Progenitor cell of endocrine pancreas (in vitro differentiated cells): ENCODE measurements at places on chromosomes 3 and 15.

DNA sequence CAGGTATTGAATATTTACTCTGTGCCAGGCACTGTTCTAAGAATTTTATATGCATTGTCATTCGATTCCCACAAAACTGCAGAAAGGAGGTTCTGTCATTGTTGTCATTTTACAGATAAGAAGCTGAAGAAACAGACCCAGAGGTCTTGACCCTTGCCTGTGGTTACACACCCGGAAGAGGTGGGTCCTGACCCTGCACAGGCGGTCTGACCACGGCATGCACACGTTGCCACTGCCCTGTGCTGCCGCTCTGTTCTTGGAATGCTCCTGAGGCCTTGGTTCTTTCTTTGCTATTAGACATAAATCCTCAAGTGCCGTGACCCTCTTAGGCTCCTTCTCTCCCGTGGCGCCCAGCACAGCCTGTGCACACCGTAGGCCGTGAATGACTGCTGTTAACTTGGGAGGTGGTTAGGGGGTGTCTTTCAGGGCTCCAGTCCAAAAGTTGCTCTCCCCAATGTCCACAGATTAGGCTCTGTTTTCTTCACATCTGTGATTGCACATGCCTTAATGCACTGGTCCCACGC lies 74.1 kb upstream of the PLXNA1 start:
- H3K27me3 ChIP-seq: no peaks in the 10 kb centered on the region
- peaks cover 18% of the 10 kb centered on the region for H3K4me1 ChIP-seq
- no peak for DNase-seq
- no peak overlapping the region for H3K4me3 ChIP-seq
- H3K27ac ChIP-seq: peak overlapping the region; percentile 76

GRCh38 chr15:59339252-59339672 lies 33.4 kb downstream of the MYO1E start:
- DNase-seq: no peak
- no peak overlapping the region for H3K27ac ChIP-seq
- H3K36me3 ChIP-seq: peaks cover 6% of the 10 kb centered on the region

DNA sequence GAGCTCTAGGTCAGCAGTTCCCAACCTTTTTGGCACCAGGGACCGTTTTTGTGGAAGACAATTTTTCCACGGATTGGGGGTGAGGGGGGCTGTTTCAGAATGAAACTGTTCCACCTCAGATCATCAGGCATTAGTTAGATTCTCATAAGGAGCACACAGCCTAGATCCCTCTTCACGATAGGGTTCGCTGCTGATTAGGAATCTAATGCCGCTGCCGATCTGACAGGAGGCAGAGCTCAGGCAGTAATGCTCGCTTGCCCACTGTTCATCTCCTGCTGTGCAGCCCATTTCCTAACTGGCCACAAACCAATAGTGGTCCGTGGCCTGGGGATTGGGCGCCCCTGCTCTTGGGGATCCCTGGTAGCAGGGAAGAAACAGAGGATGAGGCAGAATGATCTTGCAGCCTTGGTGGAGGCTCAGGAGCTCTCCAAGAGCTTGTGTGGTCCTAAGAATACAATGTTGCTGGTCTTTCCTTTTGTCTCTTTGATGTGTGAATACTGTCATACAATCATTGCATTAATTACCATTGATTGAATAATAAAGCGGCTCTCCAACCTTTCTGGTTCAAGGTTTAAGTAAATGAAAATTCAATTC lies 183.2 kb downstream of the FNDC3B start:
- H3K36me3 ChIP-seq: peaks cover 8% of the 10 kb centered on the region
- no peak for DNase-seq
- no peak overlapping the region for H3K4me3 ChIP-seq
- H3K27ac ChIP-seq: no peak overlapping the region
- H3K4me1 ChIP-seq: peaks cover 42% of the 10 kb centered on the region

DNA sequence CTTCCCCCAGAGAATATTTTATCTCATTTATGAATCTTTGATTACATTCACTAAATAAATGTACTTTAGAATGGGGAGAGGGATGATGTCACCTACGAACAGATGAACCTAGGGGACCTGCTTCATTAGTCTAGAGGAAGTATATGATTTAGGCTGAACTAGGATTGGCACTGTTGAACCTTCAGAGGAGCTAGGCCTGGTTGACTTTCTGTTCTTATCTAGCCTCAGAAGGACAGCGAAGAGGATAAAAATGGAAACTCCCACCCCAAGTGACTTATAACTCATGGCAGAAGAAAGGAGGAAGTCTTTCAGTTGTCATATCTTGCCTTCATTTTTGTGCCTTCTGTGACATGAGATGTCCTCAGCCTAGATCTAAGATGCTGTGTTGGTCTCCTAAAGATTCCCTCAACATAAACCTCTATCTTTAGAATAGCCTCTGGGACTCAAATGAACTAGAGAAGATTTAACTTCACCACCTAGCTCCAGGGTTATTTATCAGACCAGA lies 42.6 kb downstream of the POLG start:
- peaks cover 31% of the 10 kb centered on the region for H3K36me3 ChIP-seq
- no peak for DNase-seq
- no peaks in the 10 kb centered on the region for H3K27me3 ChIP-seq

GRCh38 chr3:172559020-172559419 lies 35.8 kb upstream of the TNFSF10 start:
- no peak for DNase-seq
- H3K4me3 ChIP-seq: no peak overlapping the region
- H3K4me1 ChIP-seq: peaks cover 15% of the 10 kb centered on the region
- no peak overlapping the region for H3K27ac ChIP-seq
- H3K27me3 ChIP-seq: no peaks in the 10 kb centered on the region

GRCh38 chr3:156236556-156237260 lies 116.3 kb downstream of the KCNAB1 start:
- H3K4me1 ChIP-seq: peaks cover 4% of the 10 kb centered on the region
- peaks cover 13% of the 10 kb centered on the region for H3K27me3 ChIP-seq
- H3K36me3 ChIP-seq: no peaks in the 10 kb centered on the region
- H3K4me3 ChIP-seq: no peak overlapping the region
- no peak for DNase-seq

DNA sequence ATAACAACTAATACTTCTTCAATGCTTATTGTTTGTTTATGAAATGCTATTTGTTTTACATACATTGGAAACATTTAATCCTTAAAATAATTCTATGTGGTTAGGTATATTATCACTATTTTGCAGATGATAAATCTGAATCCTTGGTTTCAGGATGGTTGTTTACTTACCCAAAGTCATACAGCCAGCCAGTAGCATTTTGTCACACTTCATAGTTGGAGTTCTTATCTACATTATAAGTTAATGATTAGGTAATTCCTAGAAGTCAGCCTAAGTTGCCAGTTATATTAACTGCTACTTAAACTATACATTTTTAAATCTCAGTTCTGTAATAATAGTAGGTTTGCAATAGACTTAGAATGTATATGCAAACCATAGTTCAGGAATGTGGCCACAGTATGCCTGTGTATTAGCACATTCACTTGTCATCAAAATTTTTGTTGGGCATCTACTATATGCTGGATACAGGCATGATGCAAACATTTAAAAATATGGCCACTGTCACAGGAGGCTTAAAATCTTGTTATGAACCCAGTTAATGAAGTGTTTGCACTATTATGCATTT lies 187.9 kb downstream of the UBE2E2 start:
- DNase-seq: no peak
- no peaks in the 10 kb centered on the region for H3K27me3 ChIP-seq
- peaks cover 1% of the 10 kb centered on the region for H3K36me3 ChIP-seq
- no peak overlapping the region for H3K4me3 ChIP-seq
- H3K27ac ChIP-seq: no peak overlapping the region
- peaks cover 8% of the 10 kb centered on the region for H3K4me1 ChIP-seq

DNA sequence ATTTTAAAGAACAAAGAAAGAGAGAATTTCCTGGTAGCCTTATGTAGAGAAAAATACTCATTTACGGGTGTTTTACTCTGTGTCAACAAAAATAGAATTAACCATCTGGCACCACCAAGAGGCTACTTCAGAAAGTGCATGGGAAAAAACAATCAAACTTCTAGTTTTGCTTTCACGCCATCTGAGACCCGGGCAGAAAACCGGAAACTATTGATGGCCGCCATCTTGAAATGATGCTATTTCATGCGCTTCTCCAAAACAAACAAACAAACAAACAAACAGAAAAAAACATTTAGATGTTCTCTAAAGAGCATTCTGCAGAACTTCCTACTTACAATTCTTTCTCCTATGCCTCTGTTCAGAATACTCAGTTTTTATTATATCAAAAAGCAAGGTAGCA lies 49.4 kb upstream of the SYNPR start:
- no peak overlapping the region for H3K4me3 ChIP-seq
- no peaks in the 10 kb centered on the region for H3K27me3 ChIP-seq
- no peak for DNase-seq
- H3K36me3 ChIP-seq: no peaks in the 10 kb centered on the region

DNA sequence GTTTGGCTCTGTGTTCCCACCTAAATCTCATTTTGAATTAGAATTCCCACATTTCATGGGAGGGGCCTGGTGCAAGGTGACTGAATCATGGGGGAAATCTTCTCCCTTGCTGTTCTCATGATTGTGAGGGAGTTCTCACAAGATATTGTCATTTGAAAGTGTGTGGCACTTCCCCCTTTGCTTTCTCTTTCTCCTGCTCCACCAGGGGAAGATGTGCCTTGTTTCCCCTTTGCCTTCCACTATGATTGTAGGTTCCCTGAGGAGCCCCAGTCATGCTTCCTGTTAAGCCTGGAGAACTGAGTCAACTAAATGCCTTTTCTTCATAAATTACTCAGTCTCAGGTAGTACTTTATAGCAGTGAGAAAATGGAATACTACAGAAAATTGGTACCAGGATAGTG lies 157.2 kb upstream of the TPRG1 start:
- no peak overlapping the region for H3K27ac ChIP-seq
- peaks cover 2% of the 10 kb centered on the region for H3K36me3 ChIP-seq
- no peak for DNase-seq
- no peaks in the 10 kb centered on the region for H3K4me1 ChIP-seq
- no peaks in the 10 kb centered on the region for H3K27me3 ChIP-seq

- H3K36me3 ChIP-seq: peaks cover 18% of the 10 kb centered on the region
- no peaks in the 10 kb centered on the region for H3K27me3 ChIP-seq
- peaks cover 9% of the 10 kb centered on the region for H3K4me1 ChIP-seq
- H3K4me3 ChIP-seq: no peak overlapping the region
- no peak overlapping the region for H3K27ac ChIP-seq
These were observed 5.4 kb downstream of the HACL1 start for GRCh38 chr3:15595955-15596354.

DNA sequence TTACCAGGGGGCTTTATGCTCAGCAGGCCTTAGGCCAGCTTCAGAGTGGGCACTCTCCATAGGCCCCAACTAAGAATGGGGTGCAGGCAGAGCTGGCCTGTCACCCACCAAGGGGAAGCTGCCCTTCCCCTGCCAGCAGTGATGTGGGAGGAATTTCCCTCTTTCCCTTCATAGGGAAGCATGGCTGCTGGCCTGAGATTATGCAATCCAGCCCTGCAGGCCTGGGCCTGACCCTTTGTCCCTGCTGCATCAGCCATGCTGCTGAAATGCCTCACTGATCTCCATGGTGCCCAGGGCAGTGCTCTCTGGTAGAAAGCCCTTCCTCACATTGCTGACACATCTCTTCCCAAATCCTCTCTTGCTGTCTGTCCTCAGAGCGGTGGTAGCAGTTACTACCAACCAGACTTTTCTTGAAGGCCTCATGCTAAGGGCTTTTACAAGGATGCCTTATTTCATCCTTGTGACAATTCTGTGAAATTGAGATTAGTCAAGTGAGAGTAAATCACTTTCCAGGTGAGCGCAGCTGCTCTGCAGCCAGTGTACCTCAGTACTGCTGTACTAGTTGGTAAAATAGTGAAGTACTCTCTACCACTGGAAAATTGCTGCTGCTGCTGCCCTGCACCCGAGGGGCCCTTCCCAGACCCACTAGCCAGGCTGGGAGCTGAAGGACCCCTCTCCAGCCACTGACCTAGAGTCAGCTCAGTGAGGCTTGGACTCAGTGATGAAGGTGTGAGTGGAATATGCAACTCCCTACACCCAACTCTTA lies 33.8 kb downstream of the MRAS start:
- H3K4me3 ChIP-seq: no peak overlapping the region
- no peaks in the 10 kb centered on the region for H3K4me1 ChIP-seq
- no peaks in the 10 kb centered on the region for H3K27me3 ChIP-seq
- H3K36me3 ChIP-seq: peaks cover 13% of the 10 kb centered on the region

GRCh38 chr15:72616491-72617210 lies 37.8 kb upstream of the GOLGA6B start:
- DNase-seq: no peak
- no peak overlapping the region for H3K27ac ChIP-seq
- no peaks in the 10 kb centered on the region for H3K4me1 ChIP-seq
- H3K27me3 ChIP-seq: no peaks in the 10 kb centered on the region
- no peak overlapping the region for H3K4me3 ChIP-seq

DNA sequence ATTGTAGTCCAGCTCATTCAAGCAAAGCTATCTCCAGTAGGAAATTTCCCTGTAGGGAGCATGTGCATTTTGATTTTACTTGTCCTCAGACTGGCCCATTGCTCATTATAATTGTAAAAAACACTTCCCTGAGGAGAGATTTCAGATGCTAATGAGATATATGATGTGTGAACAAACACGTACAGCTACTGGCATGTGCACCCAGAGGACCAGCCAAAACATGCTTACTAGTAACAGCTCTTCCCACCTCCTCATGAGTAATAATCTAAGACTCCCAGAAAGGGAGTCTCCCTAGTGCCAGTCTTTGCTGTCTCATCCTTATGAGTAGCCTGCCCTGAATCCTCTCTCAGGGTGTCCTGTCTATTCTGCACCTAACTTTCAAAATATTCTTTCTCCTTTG lies 43.4 kb downstream of the FBXO22 start:
- DNase-seq: no peak
- no peaks in the 10 kb centered on the region for H3K36me3 ChIP-seq
- no peak overlapping the region for H3K4me3 ChIP-seq
- H3K4me1 ChIP-seq: peaks cover 4% of the 10 kb centered on the region
- no peak overlapping the region for H3K27ac ChIP-seq
- peaks cover 3% of the 10 kb centered on the region for H3K27me3 ChIP-seq

DNA sequence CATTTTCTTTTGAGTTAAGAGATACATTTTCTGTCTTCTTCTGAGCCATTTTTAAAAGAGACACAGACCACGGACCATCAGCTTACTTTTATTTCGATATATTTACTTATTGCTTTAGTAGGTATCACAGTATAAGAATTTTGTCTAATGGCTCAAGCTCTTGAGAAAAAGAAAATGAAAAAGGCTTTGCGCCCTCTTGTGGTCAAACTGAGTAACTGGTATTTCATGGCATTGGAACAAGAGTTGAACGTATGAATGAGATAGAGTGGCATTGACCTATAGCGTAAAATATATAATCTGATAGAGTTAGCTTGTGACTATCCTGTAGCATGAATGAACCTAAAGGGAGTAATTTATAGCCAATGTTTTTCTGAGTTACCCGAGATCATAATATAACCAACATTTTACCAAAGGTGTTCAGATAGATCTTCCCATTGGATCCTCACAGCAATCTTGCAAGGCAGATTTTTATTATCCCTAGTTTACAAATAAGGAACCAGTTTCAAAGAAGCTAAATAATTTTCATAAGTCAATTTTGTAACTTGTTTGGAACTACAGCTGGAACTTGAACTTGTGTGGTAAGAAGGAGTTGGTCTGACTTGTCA lies 154.6 kb downstream of the POLR2M start:
- H3K4me3 ChIP-seq: no peak overlapping the region
- peaks cover 36% of the 10 kb centered on the region for H3K27me3 ChIP-seq
- H3K36me3 ChIP-seq: no peaks in the 10 kb centered on the region
- DNase-seq: no peak
- no peaks in the 10 kb centered on the region for H3K4me1 ChIP-seq
- H3K27ac ChIP-seq: no peak overlapping the region
